ENCODE measurements at places on chromosomes 12 and 14.

- no peak for DNase-seq
Measured at GRCh38 chr12:77722536-77722935, 108.2 kb upstream of the NAV3 start.

DNA sequence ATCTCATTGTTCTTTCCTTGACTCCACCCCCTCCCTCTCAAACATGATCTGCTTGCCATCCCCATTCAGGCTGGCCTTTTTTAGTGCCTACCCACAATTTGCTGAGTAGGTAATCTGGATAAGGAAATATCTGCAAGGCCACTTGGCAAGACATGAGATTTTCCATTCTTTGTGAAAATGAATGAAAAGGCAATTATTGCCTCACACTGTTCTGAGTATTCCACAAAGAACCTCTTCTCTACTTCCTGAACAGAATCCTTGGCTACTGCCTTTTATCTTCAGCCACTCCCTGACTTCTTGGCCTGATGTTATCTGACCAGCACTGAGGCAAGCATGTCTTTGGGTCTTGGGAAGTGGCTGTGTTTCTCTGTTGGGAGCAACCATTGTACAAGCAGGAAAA is 263.2 kb upstream of the ATP2B1 start:
- DNase-seq, result no peak

DNA sequence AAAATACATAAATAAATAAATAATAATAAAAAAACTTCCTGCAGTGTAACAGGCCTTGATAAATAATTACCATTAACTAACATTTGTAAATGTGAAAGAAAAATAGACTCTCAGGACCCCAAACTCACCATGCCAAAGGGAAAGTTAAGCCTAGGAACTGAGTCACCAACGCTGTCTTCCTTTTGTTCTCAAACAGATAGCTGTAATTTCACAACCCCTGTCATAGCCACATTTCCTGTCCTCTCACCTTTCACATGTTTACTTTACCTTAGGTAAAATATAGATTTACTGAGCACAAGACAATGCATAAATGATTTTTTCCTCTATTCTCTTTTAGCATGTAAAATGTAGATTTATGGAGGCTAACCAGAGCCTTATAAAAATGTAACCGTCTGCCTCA is 35.9 kb upstream of the CHST11 start:
- no peak for DNase-seq

DNA sequence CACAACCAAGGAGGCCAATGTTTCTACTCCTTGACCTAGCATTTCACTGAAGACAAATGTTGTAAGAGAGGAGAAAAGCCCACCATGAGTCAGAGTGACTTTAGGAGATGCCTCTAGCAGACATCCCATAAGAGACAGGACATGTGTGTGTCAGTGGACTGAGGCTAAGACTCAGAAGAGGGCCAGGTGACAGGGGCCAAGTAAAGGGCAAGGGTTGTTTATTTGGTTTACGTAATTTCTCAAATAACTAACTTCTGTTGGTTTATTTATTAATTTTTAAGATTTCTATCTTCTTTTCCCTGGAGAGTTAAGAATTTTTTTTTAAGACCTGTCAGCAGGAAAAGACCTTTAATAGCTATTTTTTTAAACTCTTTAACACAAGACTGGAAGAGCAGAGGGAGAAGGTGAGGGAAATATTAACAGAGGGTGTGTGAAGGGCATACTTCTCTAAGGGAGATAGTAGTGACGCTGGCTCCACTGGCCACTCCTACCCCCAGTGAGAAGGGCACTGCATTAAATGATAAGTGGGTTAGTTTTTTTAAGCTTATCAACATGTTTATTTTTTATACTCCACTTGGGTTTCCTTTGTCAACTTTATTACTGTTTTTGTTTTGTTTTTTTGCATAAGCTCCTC is 3.4 kb downstream of the PNP start:
- no peak for DNase-seq

DNA sequence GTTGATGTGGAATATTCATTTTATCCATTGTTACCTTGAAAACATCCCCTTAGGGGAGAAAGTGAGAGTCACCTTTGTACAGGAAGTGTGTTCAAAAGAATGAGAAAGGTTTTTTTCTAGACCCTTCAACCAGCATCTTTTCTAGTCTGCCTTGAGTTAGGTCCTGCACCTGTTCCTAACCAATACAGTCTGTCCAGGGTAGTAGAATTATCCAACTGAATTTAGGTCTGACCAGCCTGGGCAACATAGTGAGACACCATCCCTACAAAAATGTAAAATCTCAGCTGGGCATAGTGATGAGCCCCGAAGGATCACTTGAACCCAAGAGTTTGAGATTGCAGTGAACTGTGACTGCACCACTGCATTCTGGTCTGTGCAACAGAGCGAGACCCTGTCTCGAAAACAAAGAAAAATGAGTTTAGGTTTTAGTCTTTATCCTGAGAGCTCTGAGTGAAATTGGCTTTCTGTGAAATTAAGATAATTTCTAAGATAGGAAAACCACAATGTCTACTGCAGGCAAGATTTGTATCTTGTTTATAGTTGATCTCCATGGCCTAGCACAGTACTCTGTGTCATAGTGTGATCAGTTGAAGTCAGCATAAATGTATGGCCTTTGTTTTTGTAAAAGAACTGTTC is 25.2 kb downstream of the ARHGAP5 start:
- DNase-seq, result no peak

GRCh38 chr12:28114488-28114887 is 75.8 kb upstream of the CCDC91 start:
- no peak for DNase-seq

DNA sequence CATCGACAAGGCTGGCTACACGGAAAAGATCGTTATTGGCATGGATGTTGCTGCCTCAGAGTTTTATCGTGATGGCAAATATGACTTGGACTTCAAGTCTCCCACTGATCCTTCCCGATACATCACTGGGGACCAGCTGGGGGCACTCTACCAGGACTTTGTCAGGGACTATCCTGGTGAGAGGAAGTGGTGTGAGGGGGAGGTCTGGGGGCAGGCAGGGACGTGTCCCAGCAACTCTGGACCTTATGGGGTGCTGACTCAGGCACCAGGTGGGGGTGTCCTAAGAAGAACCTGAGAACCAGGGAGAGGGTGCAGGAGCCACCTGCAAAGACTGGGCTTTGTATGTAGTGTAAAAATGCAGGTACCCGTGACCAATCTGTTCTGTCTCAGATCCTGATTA is 5.2 kb downstream of the ENO2 start:
- no peak for DNase-seq

- DNase-seq, result no peak
Measured at GRCh38 chr12:52551216-52551865, 1.6 kb downstream of the KRT71 start.

DNA sequence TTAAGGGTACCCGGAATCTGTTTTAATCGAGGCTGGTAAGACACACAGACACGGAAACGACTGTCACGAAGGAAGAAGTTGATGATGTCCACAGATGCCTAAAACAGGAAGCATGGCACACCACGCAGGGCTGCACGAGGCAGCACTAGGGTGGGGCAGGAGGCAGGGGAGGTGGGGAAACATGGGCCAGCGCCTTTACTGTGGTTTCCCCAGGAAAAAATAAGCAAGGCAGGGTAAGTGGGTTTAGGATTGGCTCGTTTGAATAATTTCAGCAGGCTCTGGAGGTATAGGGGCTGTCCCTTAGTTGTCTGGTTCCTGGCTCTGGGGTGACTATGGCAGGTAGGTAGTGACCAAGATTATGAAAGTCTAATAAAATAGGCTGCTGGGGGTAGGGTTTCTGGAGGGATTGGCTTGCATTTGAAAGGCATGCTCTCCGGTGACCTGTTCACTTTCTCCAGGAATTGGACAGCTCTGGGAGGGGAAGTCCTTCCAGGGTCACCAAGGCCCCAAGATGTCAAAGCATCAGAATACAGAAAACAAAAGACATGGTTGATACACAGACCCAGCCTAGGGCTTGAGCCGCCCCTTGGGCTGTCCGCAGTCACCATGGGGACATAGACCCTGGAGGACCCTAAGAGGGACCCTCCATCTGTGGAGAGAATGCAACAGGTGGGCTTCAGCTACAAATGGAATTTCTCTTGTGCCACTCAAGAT is 35.3 kb downstream of the MAP1LC3B2 start:
- DNase-seq, result no peak

- DNase-seq, result no peak
Measured at GRCh38 chr12:131052063-131052781, 98.5 kb downstream of the ADGRD1 start.

DNA sequence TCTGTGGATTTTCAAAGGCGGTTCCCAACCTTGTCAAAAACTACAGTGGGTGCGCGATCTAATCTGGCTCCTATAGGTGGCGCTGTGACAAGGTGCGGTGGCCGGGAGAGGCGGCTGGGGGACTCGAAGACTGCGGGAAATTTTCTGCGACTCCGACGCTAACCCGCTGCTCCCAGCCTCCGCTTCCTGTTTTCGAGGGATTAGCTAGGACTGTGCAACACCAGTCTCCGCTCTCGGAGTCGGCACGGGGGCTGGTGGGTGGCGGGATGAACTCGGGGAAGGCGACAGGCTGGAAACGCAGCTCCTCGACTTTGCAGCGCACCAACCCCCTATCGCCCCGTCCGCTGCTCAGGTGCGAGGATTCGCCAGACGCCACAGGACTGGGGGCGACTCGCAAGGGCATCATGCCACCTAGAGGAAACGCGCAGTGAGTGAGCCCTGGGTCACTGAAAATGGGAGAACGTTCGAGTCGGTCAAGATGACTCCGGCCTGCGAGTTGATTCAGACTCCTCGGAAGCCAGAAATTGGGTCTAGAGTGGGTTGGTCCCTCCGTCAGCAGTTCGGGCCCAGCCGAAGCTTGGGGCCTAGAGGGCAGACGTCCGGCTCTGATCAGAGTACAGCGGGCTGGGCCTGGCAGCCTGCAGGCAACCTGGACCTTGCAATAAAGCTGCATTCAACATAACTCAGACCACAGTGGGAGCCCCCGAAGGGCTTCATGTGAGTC is 5.5 kb upstream of the PAX9 start:
- DNase-seq, result peak; percentile 95

GRCh38 chr12:9813821-9814798 is 13.2 kb upstream of the KLRF1 start:
- DNase-seq, result peak; percentile 11

DNA sequence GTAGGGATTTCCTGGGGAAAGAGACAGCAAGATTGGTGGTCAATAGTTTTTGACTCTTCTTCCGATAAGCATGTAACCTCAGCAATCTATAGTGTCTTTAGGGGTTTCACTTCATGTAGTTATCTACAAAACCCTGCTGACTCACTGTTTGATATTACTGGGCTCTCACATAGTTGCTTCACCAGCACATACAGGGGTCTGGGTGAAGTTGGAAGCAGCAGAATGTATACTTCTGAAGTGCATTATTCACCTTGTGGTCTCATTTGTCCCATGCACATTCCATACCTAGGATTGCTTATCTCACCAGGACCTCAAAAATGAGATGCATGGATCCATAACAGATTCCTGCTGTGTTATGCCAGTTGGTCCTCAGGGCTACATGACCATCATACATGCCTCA is 280.0 kb downstream of the LRIG3 start:
- DNase-seq, result no peak

DNA sequence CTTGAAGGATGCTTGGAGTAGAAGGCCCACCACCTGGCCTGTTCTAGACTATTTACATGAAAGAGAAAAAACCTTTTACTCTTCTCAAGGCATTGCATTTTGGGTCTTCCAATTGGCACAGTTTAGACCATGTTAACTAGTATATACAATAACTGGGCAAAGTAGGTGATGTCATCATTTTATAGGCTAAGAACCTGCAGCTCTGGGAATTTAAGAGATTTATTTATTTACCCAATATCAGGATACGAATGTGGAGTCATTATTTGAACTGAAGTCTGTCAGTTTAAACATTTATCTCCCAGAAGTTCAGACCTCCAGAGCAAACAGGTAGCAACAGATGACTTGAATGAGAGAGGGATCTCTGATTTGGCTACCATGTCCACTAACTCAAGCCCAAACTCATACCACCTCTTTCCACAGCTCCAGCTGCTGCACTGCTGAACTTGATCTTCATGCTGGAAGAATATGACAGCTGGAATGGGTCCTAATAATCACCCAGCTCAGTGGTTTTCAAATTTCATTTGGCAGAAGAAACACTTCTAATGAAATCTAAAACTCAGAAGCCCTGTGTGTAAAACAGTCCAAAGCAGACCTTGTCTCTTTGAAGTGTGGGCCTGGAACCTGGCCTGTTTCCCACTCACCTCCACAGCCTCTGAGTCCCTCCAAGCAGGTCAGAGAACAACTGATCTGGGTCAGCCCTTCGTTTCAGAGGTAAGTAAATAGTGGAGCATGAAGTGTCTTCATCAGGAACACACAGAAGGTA is 179.2 kb downstream of the EMP1 start:
- DNase-seq, result peak; percentile 18

GRCh38 chr12:67892259-67893021 is 96.8 kb upstream of the IFNG-AS1 start:
- DNase-seq, result peak; percentile 69

GRCh38 chr14:22097586-22098292 is 424.1 kb upstream of the OR4E1 start:
- no peak for DNase-seq

GRCh38 chr14:57487771-57488170 is 5.9 kb downstream of the CCDC198 start:
- no peak for DNase-seq
